ENCODE measurements at places on chromosomes 1 and 21.

DNA sequence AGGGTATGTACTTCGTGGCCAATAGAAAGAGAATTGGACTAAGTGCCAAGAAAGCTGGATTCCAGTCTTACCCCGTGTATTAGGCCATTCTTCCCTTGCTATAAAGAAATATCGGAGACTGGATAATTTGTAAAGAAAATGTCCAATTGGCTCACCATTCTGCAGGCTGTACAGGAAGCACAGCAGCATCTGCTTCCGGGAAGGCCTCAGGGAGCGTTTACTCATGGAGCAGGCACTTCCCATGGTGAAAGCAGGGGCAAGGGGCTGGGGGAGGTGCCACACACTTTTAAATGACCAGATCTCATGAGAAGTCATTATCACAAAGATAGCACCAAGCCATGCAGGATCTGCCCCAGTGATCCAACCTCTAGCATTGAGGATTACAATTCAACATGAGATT, 7.8 kb upstream of the AMIGO1 start:
- DNase-seq = no peak

DNA sequence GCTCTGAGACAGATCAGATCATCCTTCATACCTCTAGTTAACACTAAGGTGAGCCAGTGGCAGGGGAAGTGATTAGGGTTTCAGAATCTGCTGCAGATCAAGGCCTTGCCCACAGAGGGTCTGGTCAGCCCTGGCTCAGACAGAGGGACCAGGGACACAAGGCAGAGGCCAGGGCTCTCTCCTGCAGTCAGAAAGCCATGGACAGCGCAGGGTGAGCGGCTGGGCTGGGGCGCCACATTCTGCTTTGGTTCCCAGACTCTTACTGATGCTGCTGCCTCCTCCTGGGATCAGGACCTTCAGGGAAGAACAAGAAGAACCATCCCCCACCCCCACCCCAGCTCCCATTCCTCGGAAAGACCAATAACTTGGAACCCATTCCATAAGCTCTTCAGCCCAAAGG, 43.1 kb downstream of the GPR161 start:
- no peak for DNase-seq

DNA sequence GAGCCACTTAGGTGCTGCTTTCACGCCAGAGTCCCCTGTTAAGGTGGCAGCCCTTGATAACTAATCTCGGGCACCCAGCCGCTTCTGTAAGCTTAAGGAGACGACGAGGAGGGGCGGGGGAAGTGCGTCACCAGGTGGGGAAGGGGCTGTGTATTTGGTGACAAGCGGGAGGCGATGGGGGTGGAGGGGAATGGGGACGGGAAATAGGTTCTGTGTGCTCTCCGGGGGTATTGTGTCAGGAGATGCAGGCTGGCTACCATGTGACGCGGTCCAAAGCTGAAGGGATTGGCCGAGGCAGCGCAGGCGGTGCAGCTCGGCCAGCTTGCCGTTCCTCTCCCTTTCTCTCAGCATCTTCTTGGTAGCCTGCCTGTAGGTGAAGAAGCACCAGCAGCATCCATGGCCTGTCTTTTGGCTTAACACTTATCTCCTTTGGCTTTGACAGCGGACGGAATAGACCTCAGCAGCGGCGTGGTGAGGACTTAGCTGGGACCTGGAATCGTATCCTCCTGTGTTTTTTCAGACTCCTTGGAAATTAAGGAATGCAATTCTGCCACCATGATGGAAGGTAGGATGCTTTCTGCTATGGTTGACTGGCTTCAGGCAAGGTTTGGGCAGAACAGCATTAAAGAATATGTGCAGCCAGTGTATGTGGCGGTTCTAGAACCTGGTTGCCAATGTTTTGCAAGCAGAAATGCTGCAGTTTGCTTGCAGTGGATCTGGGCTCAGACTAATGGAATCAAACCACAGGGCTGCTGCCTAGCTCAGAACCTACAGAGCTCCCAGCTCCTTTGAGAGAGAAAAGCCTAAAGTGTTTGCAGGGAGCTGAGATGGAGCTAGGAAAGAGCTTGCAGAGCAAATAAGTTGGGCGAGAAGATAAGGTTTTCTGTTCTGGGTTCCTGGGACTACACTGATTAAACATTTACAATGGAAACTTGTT, at the start of gene SGIP1:
Gene SGIP1, plus strand, starts transcription at position 350 of the 937 bp plus-strand sequence. Its CDS starts 206 bp downstream, at position 556.
- DNase-seq = no peak

DNA sequence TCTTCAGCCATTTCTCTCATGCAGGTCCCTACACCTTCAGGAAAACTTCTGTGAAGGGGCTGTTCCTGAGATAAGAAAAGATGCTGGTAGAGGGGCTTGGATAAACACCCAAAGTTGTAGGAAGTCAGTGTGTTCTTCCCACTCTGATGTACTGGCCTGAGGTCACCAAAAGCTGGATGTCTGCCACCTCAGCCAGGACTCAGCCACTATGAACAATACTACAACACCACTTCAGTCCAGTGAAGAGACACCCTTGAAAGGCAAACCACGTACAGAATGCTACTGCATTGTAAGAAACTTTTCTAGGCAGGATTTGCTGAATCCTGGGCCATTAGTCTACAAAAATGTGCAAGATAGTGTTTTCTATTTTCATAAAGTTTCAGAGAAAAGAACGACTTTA, 2.4 kb downstream of the PTPN14 start:
- no peak for DNase-seq

DNA sequence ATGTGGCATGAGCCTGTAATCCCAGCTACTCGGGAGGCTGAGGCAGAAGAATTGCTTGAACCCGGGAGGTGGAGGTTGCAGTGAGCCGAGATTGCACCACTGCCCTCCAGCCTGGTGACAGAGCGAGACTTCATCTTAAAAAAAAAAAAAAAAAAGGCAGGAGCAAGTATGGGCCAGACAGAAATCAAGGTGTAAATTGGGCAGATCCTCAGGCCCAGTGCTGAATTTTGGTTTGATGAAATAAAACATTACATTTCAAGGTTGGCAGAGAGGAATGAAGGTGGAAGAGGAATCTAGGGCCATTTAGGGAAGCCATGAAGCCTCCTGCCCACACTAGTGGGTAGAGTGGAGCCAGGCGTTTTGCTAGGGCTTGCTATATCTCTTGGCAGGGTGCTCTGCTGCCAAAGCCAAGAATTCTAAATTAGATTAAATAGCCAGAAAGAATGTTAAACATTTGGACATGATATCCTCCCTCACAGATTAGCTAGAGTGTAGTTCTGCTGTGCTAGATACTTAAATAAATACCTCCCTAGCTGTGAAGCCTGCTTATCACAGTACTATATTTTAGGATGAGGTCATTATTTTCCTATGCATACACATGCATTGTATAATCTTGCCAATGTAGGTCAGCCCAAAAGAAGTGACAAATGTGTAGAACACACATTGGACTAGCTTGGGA, 16.6 kb upstream of the LGALS8 start:
- DNase-seq = peak; percentile 82

DNA sequence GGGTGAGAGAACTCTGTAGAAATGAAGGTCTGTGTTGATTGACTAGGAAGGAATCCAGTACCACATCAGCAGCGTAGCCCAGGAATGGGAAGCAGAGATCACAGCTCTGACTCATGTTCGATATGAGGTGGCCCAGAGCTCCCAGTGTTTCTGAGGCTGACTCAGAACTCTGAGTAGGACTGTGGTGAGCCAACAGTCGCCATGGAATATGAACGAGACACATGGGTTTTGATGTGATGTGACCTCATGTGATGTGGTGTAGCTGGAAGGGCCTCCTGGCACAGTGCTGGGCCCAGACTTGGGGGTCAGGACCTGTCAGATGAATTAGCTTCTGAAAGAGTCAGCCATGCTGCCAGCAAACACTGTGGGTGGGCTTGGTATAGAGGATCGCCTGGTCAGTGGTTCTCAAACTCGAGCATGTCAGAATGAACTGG, 237.0 kb downstream of the MRPL39 start:
- peak; percentile 97 for DNase-seq

GRCh38 chr1:183913567-183913993, 108.7 kb downstream of the RGL1 start:
- no peak for DNase-seq

DNA sequence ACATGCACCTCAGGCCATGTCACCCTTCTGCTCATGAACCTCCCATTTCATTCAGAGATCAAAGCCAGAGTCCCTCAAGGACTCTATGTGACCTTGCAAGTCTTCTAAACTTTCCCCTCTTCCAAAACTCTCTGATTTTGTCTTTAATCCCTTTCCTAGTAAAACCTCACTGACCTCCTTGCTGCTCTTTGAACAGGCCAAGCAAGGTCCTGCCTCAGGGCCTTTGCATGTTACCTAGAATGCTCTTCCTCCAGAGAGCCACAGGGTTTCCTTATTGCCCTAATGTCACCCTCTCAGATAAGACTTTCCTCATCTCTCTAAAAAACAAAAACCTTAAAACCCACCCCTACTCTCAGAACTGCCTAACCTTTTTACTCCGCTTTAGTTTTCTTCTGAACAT, 26.6 kb downstream of the IL23R start:
- DNase-seq = no peak

- DNase-seq = no peak
Observed at GRCh38 chr21:16815243-16815642, 697.6 kb upstream of the CXADR start.

- no peak for DNase-seq
Observed at GRCh38 chr1:58811303-58811702, 27.5 kb upstream of the JUN start.

GRCh38 chr1:64934115-64934877, 32.1 kb downstream of the JAK1 start:
- peak; percentile 67 for DNase-seq

GRCh38 chr1:177368255-177368654, 197.5 kb downstream of the BRINP2 start:
- DNase-seq = no peak

- no peak for DNase-seq
Observed at GRCh38 chr1:200751717-200752116, 13.0 kb downstream of the CAMSAP2 start.

- DNase-seq = no peak
Observed at GRCh38 chr1:216523449-216524190, 100.4 kb upstream of the USH2A start.

GRCh38 chr1:116574581-116575291, 3.9 kb upstream of the CD58 start:
- peak; percentile 11 for DNase-seq

GRCh38 chr1:110160538-110161100, 10.3 kb downstream of the SLC6A17 start:
- DNase-seq = no peak

DNA sequence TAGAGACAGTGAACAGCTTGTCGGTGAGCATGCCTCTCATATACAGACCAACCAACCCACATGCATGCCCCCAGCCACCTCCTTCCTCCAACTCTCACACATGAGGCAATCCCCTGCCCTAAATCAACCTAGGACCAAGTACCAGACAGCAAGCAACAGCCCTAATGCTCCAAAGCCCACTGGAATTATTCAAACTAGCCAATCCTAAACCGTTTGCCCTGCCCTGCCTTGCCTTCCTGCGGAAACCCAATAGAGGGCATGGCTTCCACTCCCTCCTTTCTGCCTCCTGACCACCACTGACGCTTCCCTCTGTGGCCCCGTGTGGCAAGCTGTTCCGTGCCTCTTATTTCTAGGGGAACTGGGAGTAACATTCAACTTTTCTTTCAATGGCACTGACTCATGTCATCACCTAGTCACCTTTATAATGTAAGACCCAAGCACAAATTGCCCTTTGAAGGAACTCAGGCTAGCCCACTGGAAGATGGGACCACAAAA, 129.3 kb upstream of the GJB5 start:
- no peak for DNase-seq

GRCh38 chr1:62142496-62142895, 52.2 kb upstream of the L1TD1 start:
- DNase-seq = no peak

DNA sequence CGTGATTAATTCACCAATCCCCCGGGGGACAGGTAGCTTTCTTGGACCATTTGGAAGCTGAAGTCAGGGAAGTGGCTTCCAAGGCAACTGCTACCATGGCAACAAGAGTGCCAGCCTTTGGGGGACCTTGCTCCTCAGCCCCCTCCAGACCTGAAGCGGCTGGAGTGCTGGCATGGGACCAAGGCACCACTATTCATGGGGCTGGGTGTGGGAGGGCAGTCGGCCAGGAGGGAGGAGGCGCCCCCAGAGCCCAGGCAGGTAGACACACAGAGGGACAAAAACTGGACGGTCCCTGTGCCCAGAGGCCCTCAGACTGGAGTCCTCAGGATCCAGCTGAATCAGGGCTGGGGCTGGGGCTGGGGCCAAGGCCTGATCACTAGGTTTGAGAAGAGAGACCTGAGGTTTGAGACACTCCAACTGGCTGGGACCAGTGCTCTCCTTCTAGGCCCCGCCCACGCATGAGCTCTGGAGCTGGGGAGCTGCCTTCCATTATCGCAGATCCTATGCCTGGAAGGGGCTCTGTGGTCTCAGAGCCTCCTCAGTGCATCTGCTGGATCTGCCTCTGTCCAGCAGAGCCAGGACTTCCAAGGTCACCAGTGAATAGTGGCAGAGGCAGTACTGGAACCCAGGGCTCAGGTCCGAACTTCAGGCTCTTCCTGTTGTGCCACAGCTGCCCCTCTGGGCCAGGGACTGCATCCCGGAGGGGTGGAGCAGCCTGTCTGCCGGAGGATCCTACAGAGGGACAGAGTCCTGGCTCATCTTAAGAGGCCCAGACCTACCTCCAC, 3.3 kb upstream of the KNCN start:
- no peak for DNase-seq

DNA sequence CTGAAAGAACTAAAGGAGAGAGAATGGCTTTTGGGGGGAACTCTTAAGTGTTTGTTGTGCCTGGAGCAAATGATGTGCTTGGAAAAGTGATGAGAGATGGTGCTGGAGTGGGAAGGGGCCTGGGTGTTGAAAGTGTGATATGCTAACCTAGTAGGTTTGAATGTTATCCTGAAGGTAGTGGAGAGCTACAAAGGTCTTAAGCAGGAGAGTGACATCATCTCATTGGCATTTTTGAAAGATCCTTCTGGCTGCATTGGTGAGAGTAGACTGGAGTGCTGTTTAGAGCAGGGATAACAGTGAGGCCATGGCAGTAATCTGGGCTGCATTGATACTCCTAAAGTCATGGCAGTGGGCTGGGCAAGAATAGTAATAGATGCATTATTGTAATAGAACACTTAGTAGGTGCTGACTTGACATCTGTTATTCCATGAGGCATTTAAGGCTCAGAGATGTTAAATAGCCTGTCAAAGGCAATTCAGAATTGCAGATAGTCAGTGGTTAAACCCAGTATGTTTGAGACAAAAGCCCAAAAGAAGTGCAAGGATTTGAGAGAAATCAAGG, 44.5 kb downstream of the MDM4 start:
- peak; percentile 60 for DNase-seq
